Fibroblast of pulmonary artery (primary cell): ENCODE measurements at places on chromosomes 5 and 9.
A peak's percentile ranks its signal among the peaks of the same experiment; 100 is the strongest.

DNA sequence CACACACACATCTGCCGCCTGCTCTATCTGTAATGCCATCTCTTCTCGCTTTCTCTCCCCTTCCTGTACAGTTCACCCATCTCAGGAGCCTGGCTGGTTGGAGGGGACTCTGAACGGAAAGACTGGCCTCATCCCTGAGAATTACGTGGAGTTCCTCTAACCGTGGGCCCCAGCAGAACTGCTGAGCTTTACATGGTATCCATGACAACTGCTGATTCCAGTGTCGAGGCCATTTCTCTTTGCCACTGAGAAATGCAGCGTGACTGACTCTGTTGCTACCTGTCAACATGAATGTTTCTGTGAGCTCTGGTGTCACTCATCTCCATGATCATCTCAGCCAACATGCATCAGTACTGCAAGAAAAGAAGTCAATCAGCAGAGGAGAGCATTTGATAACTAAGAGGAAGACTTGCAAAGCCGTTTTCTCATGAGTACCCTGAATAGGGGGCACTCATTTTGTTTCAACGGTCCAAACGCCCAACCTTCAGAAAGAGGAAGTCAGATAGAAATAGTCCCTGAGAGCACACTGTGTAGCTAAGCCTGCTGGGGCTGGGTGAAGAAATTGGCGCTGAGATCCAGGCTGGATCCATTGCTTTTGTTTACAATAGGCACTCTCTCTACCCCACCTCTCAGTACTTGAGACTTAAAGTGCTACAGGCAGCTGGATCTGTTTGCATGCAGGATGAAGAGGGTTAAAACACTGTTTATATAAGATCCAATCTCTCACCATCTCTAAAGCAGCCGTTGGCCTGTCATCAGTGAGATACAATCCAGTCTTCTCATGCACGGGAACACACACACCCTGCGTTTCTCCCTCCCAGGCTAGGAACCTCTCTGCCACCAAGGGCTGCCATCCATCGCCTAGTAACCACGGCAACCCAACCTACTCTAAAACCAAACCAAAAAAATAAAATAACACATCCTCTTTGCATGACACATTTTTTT lies 180.9 kb downstream of the NR3C1 start:
- no peak for DNase-seq

DNA sequence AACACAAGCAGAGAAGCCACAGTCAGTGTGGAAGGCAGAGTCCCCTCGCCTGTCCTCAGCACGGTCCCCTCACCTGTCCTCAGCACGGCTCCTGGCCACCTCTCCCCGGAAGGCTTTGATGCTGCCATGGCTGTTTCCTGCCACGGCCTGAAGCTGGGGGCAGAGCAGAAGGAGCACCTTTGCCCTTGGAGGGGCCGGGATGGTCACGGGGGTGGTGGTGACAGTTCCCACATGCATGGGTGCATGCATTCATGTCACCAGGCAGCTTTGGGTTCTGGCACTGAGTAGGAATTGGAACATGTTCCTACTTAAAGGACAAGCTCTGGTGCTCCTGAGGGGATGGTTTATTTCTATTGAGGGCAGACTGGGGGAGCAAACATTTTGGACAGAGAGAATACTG lies 57.8 kb upstream of the PHYKPL start:
- DNase-seq: no peak

GRCh38 chr9:6931913-6932312 lies 174.1 kb downstream of the KDM4C start:
- DNase-seq: peak; percentile 42

GRCh38 chr9:81480828-81481604 lies 208.3 kb downstream of the TLE1 start:
- DNase-seq: no peak

DNA sequence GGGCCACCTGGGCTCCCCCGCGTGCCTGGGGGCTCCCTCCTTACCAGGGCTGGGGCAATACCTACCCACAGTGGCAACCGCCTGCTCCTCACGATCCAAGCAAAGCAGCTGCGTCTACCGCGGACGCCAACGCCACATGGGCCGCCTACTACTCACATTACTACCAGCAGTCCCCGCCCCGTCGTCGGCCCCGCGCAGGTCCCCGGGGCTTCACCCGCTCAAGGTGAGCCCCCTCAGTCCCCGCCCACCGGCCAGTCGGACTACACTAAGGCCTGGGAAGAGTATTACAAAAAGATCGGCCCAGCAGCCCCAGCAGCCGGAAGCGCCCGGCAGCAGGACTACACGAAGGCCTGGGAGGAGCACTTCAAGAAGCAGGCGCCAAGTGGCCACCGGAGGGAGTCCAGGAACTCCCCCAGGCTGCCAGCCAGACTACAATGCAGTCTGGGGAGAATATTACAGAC lies 106.0 kb upstream of the MTAP start:
- no peak for DNase-seq

GRCh38 chr5:159849437-159850083 lies 66.7 kb upstream of the ADRA1B start:
- DNase-seq: peak; percentile 75

DNA sequence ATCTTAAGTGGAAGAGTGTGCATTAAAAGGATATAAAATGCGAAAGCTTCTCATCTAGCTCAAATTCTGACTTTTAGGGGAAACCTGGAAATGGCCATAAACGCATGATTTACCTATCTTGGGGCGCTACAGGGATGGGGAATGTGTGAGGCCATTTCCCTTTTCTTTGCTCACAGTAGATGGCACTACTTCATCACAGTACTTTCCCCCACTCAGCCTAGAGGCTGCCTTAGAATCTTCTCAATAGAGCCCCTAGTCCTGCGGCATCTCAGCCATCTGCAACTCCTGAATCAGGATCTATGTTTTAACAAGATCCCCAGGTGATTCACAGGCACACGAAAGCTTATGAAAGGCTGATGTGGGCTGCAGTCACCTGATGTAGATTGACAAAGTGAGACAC lies 110.8 kb downstream of the LHFPL2 start:
- DNase-seq: peak; percentile 78

DNA sequence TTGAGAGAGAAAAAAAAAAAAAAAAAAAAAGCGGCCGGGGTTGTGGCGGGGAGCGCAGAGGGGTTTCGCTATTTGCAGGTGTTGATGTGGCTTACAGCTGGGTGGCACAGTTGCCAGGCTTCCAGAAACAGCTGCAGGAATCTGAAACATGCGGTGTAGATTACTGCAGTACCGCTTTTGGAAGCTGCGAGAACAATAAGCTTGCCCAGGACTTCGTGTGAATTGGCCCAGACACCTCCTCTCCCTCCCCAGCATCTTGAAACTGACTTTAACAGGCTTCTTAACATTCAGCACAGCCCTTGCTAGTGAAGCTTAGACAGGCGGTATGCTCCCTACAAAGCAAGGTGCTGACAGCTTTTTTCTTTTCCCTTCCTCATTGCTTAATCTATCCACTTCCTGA lies 104.0 kb downstream of the ATP10B start:
- DNase-seq: no peak

DNA sequence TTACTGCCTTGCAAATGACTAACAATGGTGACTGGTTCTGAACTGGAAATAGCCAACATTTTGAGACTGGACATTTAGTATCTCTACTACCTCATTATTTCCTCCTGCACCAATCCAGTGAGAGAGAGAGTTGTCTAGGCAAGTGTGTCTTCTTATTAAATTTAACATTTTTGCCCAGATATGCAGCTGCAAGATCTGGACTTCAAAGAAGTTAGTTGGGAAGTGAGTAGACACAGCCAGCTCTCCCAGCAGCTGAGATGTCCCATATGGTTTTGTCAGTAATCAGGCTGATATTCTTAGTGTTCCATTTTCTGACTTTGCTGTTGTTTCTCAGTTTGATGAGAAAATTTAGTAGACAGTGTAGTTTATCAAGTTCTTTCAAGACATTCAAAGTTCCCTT lies 1778.8 kb upstream of the CDH6 start:
- no peak for DNase-seq

GRCh38 chr9:37668116-37668601 lies 17.4 kb downstream of the FRMPD1 start:
- DNase-seq: no peak

GRCh38 chr9:98471185-98471584 lies 215.7 kb upstream of the TBC1D2 start:
- no peak for DNase-seq

- DNase-seq: peak; percentile 26
These were observed 192.4 kb downstream of the ADAMTSL1 start for GRCh38 chr9:18666348-18666747.

DNA sequence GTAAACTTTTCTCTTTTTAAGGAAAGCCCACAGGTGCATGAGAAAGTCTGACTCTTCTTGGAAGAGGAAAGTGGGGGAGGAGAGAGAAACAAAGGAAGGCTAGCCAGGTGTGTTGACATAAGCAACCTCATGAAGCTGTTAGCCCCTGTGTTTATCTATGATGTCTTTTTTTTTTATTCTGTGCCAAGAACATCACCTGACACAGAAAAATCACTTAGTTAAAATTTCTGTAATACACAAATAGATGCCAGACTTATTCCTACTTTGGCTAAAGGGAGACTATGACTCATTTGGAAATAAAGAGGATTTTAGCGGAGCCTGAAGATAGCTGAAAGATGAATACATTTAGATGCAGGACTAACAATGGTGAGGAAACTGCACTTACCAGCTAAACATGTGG lies 58.3 kb downstream of the BAAT start:
- no peak for DNase-seq

DNA sequence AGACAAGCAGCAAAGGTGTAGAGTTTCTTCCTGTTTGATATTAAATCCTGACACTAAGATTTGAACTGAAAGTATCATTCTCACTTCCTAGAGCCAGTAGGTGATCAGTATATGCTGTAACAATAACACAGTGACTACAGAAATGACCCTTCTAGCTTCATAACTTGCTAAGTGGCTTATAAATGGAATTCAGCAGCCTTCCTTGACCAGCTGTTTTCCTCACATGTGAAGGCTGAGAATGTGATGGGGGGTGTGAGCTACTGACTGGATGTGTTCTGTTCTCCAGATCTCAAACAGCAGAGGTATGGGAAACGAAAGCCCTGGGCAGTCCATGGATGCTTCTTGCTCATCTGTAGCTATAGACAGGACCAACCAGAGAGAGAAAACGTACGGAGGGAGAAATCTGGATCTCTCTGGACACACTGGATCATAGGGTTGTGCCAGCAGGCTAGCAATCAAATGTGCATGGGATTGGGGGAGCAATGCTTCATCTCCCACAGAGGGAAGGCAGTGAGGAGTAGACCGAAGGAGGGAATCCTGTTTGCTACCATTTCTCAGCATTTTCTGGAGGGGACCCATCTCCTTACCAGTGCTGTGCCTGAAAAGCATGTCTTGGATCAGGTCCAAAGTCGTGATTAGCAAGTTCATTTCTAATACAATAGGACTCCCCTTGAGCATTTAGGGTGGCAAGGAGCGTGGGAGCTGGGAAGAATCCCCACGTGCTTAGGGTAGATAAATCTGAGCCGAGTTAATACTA lies 39.4 kb downstream of the TNFAIP8 start:
- no peak for DNase-seq

- no peak for DNase-seq
These were observed 235.6 kb downstream of the ELAVL2 start for GRCh38 chr9:23590276-23591000.

DNA sequence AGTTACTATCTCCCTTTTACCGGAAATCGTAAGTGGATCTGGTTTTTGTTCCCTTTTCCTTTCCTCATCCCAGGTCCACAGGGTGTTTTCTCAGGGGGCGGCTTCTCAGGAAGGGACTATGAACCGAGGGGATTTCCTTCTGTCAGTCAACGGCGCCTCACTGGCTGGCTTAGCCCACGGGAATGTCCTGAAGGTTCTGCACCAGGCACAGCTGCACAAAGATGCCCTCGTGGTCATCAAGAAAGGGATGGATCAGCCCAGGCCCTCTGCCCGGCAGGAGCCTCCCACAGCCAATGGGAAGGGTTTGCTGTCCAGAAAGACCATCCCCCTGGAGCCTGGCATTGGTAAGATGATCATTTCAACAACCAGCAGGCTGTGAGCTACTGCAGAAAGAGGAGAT lies 75.8 kb downstream of the GOLPH3 start:
- DNase-seq: peak; percentile 26

- DNase-seq: no peak
These were observed 28.8 kb upstream of the PCDHB1 start for GRCh38 chr5:141022384-141022783.

DNA sequence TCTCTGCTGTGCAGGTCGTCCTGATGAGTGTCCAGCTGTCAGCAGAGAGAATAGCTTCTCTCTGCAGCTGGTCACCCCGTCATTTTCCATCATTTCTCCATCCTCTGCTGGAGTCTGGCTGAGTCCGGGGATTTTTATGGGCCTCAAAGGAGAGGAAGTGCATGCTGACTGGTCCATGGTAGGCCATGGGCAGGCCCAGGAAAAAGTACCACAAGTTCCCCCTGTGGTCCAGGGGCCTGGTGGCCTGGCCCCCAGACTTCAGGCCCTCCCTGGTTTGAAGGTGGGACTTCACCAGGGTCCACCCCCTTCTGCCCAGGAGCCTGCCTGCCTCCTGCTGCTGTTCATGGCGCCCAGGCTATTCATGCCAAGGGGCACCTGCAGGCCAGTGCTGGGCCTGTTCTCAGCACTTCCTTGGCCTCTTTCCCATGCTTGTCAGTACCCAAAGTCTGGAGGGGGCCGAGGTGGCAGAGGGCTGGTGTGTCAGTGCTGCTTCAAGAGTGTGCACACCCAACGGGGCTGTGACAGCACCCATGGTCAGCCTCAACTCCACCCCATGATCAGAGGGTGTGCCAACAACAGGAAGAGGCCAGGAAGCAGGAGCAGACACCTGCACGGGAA lies 7.3 kb upstream of the MTMR12 start:
- no peak for DNase-seq

DNA sequence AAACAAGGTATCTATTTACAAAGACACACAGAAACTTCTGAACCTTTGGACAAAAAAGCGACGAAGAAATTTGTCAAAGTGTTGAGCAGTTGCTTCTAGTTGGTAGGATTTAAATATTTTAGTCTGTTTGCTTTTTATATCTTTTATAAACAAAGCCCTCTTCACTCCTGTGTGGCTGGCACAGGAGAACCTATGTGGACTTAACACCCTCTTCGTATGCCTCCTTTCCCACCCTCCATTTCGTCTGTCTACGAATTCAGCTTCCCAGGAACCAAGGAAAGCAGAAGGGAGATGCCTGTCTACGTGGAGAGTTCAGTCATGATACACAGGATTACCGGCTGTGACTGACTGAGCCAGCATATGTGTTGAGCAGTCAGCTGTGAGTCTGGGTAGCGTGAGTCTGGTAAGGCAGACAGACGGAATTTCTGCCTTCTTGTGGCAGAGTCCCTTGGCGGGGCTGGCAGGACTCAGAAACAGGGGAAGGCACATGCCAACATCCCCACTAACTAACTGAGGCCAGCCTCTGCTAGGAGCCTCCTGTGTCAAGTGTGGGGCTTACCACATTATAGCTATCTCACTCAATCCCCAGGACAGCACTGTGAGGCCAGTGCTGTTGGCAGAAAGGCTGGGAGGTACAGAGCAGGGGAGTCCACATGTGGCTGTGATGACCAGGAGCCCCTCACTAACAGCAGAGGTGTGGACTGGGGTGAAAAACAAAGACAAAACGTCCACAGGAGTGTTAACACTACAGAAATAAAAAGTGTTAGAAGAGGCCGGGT lies 13.9 kb upstream of the ZFP62 start:
- DNase-seq: no peak

DNA sequence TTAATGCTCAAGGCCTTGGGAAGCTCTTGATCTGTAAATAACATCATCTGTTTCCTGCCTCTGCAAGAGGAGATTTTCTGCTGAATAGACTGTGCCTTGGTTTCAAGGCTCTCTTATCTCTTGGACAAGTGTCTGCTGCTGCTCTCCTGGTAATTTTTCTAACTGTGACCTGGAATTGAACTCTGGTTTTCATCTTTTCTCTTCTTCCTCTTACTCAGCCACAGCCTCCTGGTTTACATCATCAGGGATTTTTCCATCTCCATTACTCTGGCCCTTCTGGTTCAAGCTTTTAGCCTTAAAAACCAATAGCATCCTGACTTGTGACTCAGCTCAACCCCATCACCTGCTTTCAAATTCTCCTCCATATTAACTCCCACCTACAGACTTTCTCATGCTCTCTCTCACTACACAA lies 49.6 kb upstream of the ITGA1 start:
- DNase-seq: peak; percentile 55
